ENCODE measurements at places on chromosomes 3 and 15.

DNA sequence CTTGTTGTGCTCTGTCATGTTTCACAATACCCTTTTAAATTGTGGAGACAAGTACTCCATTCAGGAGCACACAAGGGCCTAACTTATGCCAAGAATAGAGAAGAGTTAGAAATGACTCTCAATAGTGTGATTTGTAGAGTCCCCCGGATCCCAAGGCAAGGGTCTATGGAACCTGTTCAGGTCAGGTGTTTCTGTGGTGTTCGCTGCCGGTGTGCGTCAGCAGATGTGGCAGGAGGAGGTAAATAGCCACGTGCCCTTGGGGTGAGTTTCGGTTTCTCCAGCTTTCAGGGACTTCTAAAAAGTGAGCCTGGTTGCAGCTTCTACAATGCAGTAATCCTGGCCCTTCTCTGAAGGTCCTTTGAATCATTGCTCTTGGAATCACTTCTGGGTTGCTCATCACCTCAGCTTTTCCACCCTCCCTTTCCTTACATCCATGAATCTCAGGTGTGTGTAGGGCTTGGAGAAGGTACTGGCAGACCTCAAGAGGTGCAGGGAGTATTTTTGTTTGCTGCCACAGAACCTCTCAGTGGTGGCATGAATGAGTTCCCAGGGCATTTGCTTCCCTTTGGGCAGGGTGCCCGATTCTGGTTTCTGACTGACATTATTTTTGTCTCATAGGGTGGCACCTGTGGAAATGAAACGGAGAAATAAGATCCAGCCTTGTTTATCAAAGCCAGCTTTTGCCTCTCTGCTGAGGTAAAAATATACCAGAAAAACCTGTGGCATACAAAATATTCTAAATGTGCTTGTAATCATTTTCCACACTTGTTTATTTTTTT lies 7.3 kb downstream of the ST3GAL6 start:
- no peak for DNase-seq

DNA sequence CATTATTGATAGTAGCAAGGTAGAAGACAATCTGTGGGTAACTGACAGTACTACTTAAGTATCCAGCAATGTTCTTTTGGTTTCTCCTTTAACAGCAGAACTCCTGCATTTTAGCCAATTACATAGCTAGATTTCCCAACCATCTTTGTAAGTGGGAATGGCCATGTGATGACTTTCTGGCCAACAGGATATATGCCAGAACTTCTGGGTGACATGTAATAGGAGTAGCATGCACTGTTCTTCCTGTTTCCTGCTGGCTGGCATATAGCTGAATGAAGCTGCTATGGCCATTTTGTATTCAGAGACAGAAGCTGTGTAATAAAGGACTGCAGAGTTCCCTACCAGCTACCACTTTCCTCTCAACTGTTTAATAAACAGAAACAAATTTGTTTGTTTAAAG lies 18.0 kb downstream of the SPICE1 start:
- no peak for DNase-seq

DNA sequence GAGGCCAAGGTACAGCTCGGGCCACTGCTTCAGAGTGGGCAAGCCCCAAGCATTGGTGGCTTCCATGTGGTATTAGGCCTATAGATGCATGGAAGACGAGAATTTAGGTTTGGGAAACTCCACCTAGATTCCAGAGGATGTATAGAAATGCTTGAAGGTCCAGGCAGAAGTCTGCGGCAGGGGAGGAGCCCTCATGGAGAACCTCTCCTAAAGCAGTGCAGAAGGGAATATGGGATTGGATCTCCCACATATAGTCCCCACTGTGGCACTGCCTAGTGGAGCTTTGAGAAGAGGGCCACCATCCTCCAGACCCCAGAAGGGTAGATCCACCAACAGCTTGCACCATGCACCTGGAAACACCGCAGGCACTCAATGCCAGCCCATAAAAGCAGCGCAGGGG lies 48.1 kb upstream of the XXYLT1 start:
- no peak for DNase-seq

DNA sequence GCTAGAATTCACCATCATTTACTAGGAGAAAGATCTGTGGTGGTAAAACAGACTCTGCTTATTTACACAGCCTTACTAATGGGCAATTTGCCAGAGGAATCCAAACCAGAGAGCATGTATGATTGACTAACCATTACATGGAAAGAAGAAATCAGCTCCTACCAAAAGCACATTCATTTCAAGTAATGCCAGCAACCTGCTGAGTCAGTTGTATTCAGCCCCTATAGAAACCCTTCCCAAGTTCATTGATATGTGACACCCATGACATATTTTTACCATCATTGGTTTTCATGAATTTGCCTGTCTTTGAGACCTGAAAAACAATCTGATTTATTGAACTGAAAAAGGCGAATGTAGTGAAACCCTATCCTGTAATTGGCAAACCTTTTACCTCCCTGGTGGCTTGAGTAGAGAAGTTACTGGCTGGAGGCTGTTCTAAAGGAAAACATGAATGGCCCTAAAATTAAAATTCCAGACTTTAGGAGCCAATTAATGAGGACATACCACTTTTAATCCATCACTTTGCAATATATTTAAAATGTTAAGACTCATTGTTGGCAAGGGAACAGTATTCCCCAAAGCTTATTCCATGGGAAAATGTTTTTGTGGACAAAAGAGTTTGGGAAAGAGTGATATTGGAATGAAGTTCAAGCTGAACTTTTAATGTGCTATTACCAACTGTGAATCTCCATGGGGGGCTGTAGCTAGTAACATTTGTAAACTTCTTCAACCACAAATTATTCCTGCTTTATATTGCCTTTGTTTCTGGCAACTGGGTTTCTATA lies 542.9 kb downstream of the FHIT start:
- no peak for DNase-seq

- DNase-seq = no peak
Measured at GRCh38 chr3:14077310-14077709, 47.4 kb downstream of the CHCHD4 start.

- DNase-seq = peak; percentile 12
Measured at GRCh38 chr15:91114301-91114700, 14.2 kb downstream of the SV2B start.

GRCh38 chr15:41655716-41656115 lies 4.5 kb upstream of the MGA start:
- DNase-seq = no peak

DNA sequence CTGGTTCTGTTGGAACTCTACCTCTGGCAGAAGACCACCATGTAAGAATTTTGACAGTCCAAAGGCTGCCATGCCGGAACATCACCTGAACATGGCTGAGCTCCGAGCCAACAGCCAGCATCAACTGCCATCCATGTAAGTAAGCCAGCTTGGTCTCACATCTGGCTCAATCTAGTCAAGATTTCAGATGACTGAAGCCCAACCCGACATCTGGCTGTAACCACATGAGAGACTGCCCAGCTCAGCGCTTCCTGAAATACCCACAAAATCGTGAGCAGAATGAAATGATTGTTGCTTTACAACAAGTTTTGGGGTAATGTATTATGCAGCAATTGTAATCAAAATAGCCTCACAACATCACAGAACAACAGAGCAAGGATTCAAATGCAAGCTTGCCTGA lies 32.9 kb downstream of the GHSR start:
- no peak for DNase-seq

Measured in islet precursor cell (in vitro differentiated cells).